ENCODE measurements at places on chromosomes 3 and 15. TPM values are rescaled to one million over a fixed set of nuclear protein-coding genes. Genes with fewer than 3 reads are reported as not detected.

The GPR27 gene
- not detected for polyA plus RNA-seq

The WDR49 gene
- 0.03 TPM for polyA plus RNA-seq

The MELTF gene
- 7.0 TPM for polyA plus RNA-seq

The CDC25A gene
- 3.6 TPM for polyA plus RNA-seq

The ZNF774 gene
- 1.4 TPM for polyA plus RNA-seq

The ZBTB47 gene
- 0.89 TPM for polyA plus RNA-seq

The HYAL1 gene
- 2.9 TPM for polyA plus RNA-seq
